Pulmonary artery endothelial cell (primary cell): ENCODE measurements at places on chromosomes 5 and 9.

- DNase-seq: no peak
Measured at GRCh38 chr5:24225051-24225450, 419.7 kb downstream of the CDH10 start.

DNA sequence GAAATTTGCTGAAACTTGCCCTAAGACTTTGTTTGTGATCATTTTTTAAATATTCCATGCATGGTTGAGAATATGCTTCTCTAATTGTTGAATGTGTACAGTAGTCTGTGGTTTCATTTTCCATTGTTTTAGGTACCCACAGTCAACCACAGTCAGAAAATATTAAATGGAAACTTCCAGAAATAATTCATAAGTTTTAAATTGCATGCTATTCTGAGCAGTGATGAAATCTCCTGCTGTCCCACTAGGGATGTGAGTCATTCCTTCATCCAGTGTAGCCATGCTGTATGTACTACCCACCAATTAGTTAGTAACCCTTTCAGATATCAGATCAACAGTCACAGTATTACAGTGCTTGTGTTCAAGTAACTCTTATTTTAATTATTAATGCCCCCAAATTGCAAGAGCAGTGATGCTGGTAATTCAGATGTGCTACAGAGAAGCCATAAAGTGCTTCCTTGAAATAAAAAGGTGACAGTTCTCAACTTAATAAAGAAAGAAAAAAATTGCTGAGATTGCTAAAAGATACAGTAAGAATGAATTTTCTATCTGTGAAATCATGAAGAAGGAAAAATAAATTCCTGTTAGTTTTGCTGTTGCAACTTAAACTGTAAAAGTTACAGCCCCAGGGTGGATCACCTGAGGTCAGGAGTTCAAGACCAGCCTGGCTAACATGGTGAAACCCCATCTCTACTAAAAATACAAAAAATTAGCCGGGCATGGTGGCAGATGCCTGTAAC, 79.9 kb upstream of the FBXL17 start:
- no peak for DNase-seq

GRCh38 chr9:75051285-75051684, 23.2 kb upstream of the CARNMT1 start:
- DNase-seq: no peak

- DNase-seq: no peak
Measured at GRCh38 chr5:132662925-132663770, 5.2 kb downstream of the IL13 start.

- DNase-seq: no peak
Measured at GRCh38 chr9:17600962-17601593, 22.2 kb downstream of the SH3GL2 start.

GRCh38 chr5:53915120-53915519, 354.7 kb downstream of the NDUFS4 start:
- DNase-seq: no peak

DNA sequence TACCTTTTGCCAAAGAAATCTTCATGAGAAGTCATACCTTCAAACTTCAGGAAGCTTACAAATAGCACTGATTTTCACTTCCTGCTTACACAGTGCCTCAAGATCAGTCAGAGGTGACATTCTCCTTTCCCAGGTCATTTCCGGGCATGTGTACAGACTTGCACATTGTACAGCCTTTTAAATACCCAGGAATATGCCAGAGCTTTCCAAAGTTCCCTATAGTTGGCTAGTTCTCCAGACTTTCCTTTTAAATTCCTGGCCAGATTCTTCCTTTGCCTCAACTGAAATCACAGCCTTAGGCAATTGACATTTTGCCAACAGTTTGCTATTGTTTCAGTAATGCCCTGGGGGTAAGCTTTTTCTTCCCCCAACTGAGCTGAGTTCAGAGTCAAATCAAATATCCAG, 47.2 kb downstream of the RFX3 start:
- peak; percentile 93 for DNase-seq

- DNase-seq: no peak
Measured at GRCh38 chr5:1480217-1480616, 35.0 kb upstream of the SLC6A3 start.

DNA sequence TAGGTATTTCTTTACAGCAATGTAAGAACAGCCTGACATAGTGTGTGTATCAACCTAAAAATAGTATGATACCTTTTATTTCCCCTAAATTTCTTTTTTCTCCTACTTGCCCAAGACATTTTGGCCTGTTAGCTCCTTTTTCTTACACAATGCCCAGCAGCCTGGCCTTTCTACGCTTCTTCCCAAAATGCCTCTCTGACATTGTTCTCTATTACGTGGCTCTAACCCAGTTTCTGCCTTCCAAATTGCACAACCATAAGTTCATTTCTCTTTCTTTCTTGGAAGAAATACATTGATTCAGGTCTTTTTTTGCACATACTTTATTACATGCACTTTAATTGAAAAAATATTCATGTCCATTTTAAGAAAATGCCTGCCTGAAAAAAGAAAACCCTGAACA, 408.2 kb downstream of the PRR16 start:
- no peak for DNase-seq

DNA sequence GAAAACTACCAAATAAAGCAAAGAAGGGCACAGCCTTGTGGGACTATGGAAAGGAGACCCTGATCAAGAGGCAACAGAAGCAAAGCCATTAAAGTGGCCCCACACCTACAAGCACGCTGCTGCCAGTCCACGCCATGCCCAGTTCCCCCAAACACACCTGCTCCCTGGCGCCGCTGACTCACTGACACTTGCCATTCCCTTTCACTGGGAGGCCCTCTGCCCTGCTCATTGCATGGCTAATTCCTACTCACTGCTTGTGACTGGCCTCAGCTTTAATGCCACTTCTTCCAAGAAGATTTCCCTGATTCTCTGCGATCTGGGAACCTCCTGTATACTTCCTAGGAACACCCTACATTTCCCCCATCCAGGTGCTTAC, 71.2 kb upstream of the TAF1L start:
- no peak for DNase-seq

DNA sequence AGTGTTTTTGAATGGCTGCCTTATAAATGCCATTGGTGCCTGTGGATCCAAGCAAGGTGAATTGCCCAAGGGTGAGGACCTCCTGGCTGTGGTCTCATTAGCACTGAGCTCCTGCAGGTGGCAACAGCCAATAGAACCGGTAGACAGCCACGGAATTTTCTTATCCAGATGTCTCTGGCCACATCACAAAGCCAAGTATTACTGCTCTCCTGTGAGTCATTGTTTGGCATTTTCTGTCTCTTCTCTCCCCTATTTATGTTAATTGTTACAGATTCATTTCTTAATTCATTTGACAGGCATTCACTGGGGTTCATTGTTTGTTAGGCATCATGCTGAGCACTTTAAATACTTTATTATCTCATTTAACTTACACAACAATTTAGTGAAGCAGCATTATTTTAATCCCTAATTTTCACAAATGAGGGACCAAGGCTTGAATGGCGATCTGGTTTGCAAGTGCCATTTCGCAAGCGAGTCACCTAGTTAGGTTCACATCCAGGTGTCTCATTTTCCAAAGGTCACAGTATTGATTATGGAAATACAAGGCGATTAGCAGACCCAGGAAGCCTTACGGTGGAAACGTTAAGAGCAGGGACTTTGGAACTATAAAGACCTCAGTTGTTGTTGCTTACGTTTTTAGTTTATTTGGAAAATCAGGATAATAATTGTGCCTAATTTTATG, 58.2 kb upstream of the DPYSL3 start:
- no peak for DNase-seq

- DNase-seq: peak; percentile 11
Measured at GRCh38 chr5:115415143-115415491, 118.7 kb upstream of the CCDC112 start.

DNA sequence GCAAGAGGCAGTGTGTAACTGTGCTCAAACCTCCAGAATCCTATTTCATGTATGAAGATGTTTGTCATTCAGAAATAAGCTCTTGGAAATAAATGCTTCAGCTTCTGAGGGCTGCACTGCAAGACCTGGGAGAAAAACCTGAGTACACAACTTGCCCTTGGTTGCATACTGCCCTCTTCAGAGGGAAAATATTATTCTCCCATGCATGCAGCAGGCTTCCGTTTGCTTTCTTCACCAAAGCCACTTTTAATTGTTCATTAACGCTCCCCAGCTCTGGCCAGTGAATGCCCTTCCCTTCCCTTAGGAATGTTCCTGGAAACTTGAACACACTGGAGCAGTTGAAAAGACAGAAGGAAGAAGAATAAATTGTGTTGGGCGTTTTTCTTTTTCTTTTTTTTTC, 2.5 kb upstream of the WHRN start:
- no peak for DNase-seq

DNA sequence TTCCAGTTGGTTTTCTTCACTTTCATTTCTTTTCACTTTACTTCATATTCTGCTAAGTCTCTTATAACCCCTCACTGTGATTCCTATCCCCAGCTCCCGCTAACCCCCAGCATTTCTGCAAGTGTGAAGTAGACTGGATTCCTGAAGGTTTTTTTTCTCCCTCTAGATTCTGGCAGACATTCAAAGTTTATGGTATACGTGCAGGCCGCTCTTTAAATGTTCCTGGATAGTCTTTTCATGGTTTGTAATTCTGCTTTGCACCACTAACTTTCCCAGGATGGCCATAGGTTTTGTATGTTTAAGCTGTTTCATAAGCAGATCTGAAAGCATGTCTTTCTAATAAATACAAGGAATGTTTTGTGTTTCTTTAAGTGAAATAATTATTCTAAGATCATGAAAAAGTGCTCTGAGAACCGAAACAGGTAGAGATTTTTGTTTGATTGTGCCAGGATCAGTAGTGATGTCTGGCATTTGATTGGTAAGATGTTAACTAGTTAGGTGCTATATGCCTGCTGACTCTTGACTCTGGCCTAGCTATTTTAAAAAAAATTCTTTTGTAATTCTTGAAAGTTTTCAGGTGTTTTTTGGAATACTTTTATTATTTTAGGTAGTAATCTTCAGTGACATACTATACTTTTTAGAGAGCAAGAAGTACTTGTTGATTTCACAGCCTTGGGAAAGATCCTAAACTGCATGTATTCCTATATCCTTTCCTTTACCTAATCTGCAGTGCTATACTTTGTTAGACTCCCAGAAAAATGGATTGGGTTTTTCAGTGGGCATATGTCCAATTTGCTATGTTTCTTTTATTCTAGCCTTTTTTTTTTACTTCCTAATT, 29.7 kb downstream of the CNOT6 start:
- DNase-seq: no peak

DNA sequence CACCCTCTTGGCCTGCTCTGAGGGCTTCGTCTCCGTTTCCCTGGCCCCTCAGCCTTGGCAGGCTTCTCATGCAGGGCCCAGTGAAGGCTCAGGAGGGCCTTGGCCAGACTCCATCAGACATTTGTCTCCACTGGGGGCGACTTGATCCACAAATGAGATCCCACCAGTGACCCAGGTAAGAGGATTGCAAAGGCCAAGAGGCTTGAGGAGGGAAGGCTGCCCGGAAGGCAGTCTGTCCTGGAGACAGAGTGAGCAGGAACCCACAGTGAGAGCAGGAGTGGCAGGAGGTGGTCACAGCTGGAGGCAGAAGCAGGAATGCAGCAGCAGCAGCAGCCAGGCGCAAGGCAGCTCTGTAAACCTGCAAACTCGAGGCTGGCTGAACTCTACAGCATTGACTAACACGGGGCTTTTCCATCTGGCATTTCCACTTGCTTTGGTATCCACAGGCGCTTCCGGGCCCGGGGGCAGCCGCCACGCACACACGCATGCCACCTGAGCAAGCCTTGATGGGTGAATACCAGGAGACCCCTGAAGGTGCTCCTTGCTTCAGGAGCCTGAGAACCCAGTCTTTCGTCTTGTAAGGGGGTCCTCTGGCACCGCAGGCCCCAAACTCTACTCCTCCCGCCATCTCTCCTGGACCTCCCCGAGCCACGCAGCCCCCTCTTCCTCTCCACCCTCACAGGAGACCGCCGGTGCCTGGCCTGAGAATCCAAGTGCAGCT, 14.7 kb downstream of the MGAT1 start:
- no peak for DNase-seq

GRCh38 chr5:76487821-76488220, 84.7 kb downstream of the IQGAP2 start:
- DNase-seq: no peak

- DNase-seq: no peak
Measured at GRCh38 chr5:127999909-128000308, 83.7 kb upstream of the SLC12A2 start.

DNA sequence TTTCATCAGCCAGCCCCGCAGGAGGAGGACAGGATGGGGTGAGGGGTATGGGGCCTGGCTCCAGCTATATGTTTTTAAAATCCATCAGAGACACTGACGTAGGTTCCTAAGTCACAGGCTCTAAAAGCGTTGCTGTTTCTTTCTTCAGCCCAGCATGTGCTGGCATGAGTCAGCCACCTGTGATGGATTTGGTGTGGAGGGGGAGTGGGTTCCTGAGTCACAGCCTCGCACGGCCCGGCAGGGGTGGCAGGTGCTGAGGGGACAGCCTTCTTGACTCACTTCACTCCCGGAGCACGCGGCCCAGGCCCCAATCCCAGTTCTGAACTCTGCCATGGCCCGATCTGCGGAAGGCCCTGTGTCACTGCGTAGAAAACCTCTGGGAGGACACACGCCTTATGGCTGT, 38.8 kb upstream of the RPL26L1 start:
- DNase-seq: no peak

GRCh38 chr9:129665389-129665775, at the start of gene PRRX2:
TSS of gene PRRX2 (plus strand) at chr9:129665647. CDS start at chr9:129665868, 221 bp downstream.
- DNase-seq: no peak

- no peak for DNase-seq
Measured at GRCh38 chr5:41772056-41772455, 98.2 kb downstream of the OXCT1 start.

GRCh38 chr5:75052192-75053053, at the start of gene GCNT4:
TSS of gene GCNT4 (minus strand) at chr5:75052558. CDS start at chr5:75030037, 22,521 bp downstream.
- no peak for DNase-seq

DNA sequence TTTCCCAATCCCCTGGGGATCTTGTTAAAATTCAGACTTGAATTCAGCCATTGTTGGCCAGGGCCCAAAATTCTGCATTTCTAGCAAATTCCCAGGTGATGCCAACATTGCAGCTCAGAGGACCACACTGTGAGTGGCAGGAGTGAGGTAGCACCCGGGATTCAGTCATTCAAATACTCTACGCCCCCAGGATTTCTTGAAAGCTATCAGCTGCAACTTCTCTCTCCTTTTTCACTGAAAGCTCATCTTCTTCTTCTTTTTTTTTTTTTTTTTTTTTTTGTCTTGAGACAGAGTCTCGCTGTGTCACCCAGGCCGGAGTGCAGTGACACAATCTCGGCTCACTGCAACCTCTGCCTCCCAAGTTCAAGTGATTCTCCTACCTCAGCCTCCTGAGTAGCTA, 19.3 kb upstream of the ANKH start:
- DNase-seq: no peak
